Endothelial cell of umbilical vein (primary cell): ENCODE measurements at places on chromosomes 12 and 14. TPM values are rescaled to one million over a fixed set of nuclear protein-coding genes. Genes with fewer than 3 reads are reported as not detected.

ASIC1 gene
- total RNA-seq, result 0.53 and 0.55 TPM in 2 replicates

INHBE gene
- not detected in 2 replicates for total RNA-seq

CLEC7A gene
- total RNA-seq, result not detected in 2 replicates

KRT81 gene
- not detected in 2 replicates for total RNA-seq

CCDC177 gene
- not detected in 2 replicates for total RNA-seq

GABARAPL1 gene
- total RNA-seq, result 59.4 and 69.0 TPM in 2 replicates

MTHFD1 gene
- total RNA-seq, result 104 and 114 TPM in 2 replicates

DPPA3 gene
- total RNA-seq, result not detected in 2 replicates

STAB2 gene
- total RNA-seq, result not detected in 2 replicates

ACSM4 gene
- total RNA-seq, result not detected in 2 replicates

TMEM229B gene
- 0.28 TPM in 1 of 2 replicates, not detected in the other for total RNA-seq

WIF1 gene
- total RNA-seq, result not detected in 2 replicates

A2ML1 gene
- total RNA-seq, result not detected in 2 replicates

RPAP3 gene
- total RNA-seq, result 29.8 and 32.5 TPM in 2 replicates

SLC25A47 gene
- total RNA-seq, result not detected in 2 replicates

ACOT6 gene
- total RNA-seq, result not detected in 2 replicates

PLA2G1B gene
- not detected in 2 replicates for total RNA-seq

NPAS3 gene
- 0.13 and 0.65 TPM in 2 replicates for total RNA-seq

ERBB3 gene
- total RNA-seq, result 0.11 TPM in 1 of 2 replicates, not detected in the other
